H1 (cell line): ENCODE measurements at places on chromosomes 11 and 22. TPM values are rescaled to one million over a fixed set of nuclear protein-coding genes. Genes with fewer than 3 reads are reported as not detected.
A peak's percentile ranks its signal among the peaks of the same experiment; 100 is the strongest.

GRCh38 chr22:36901411-36902142 is 11.9 kb upstream of the CSF2RB start:
- 0 out of 2 replicates have a peak overlapping the region, but pooled peaks have one; percentile 6 for H3K27ac ChIP-seq
- H3K36me3 ChIP-seq = no peaks in the 10 kb centered on the region
- DNase-seq = no peak

The GAB4 gene
- 0.17 and 0.94 TPM in 2 replicates for total RNA-seq

- H3K4me1 ChIP-seq = no peaks in the 10 kb centered on the region
- H3K27me3 ChIP-seq = no peaks in the 10 kb centered on the region
- H3K27ac ChIP-seq = no peak overlapping the region
- H3K36me3 ChIP-seq = no peaks in the 10 kb centered on the region
- no peak for DNase-seq
Observed at GRCh38 chr11:79404325-79404724, 36.5 kb downstream of the TENM4 start.

DNA sequence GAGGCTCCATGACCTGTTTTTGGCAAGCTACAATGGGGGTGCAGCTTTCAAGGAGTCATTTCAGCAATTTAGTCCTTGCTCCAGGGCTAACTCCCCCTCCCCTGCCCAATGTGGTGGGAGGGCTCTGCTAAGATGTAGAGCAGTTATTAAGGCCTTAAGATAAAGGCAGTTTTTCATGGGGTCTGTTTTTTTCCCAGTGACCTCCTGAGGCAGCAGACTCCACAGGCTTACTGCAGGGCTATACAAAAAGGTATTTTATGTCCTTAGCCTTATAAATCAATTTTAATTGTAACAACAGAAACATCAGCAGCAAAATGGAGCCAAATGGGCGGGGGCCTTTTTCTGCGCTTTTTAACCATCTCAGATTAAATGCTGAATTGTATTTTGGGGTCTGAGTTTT is 192.3 kb downstream of the KIRREL3 start:
- no peaks in the 10 kb centered on the region for H3K4me1 ChIP-seq
- H3K4me3 ChIP-seq = no peak overlapping the region
- no peaks in the 10 kb centered on the region for H3K36me3 ChIP-seq
- no peak for DNase-seq
- no peak overlapping the region for H3K27ac ChIP-seq

- DNase-seq = no peak
- H3K27ac ChIP-seq = no peak overlapping the region
- no peaks in the 10 kb centered on the region for H3K27me3 ChIP-seq
- H3K4me3 ChIP-seq = no peak overlapping the region
- no peaks in the 10 kb centered on the region for H3K4me1 ChIP-seq
Observed at GRCh38 chr11:75920848-75921247, 105.8 kb downstream of the UVRAG start.

- H3K4me1 ChIP-seq = no peaks in the 10 kb centered on the region
- H3K27me3 ChIP-seq = no peaks in the 10 kb centered on the region
- no peak overlapping the region for H3K27ac ChIP-seq
- DNase-seq = no peak
- no peaks in the 10 kb centered on the region for H3K36me3 ChIP-seq
Observed at GRCh38 chr11:121018746-121019145, 5.2 kb upstream of the TBCEL start.

DNA sequence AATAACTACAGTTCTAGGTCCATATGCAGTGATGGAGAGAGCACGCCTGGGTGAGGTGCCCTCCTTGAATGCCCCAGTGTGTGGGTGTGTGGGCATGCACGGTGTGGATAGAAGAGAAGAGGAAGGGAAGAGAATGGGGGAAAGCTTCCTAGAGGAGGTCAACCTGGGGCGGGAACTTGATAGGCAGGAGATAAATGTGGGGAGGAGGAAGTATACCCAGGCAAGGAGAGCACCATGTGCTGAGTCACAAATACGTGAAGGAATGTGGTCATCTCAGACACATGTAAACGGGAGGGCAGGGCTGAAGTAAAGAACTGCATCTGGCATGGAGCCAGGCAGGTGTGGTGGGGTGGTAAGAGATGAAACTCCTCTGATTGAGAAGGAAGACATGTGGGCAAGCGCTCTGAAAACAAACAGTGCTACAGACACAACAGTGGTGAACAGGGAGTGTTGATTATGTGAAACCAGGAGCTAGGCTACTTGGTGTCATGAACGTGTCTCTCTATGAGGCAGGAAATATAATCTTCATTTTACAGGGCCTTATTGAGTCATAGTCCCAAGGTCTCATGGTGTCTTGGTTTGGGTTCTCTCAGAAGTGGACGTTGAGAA is 61.5 kb upstream of the EED start:
- no peaks in the 10 kb centered on the region for H3K27me3 ChIP-seq
- no peaks in the 10 kb centered on the region for H3K36me3 ChIP-seq
- H3K27ac ChIP-seq = no peak overlapping the region
- H3K4me3 ChIP-seq = no peak overlapping the region
- no peak for DNase-seq

The OR51G2 gene
- not detected in 2 replicates for total RNA-seq

DNA sequence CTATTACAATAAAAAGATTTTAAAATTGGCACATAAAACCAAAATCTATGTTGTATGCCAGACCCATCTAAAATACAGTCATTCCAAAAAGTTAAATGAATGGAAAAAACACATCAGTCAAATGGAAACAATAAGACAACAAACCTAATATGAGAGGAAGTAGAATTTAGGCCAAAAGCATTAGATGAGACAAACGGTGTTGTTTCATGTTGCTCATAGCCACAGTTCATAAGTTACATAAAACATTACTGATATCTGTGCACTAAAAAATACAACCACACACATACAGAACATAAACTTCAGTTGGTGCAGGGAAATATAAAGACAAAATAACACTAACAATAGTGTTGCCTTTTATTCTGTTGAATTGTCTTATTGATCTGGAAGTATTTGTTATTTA is 661.9 kb downstream of the CNTN5 start:
- H3K4me3 ChIP-seq = no peak overlapping the region
- no peak for DNase-seq
- H3K27me3 ChIP-seq = no peaks in the 10 kb centered on the region
- no peaks in the 10 kb centered on the region for H3K4me1 ChIP-seq
- no peaks in the 10 kb centered on the region for H3K36me3 ChIP-seq

The FDXACB1 gene
- 2.3 and 2.4 TPM in 2 replicates for total RNA-seq

DNA sequence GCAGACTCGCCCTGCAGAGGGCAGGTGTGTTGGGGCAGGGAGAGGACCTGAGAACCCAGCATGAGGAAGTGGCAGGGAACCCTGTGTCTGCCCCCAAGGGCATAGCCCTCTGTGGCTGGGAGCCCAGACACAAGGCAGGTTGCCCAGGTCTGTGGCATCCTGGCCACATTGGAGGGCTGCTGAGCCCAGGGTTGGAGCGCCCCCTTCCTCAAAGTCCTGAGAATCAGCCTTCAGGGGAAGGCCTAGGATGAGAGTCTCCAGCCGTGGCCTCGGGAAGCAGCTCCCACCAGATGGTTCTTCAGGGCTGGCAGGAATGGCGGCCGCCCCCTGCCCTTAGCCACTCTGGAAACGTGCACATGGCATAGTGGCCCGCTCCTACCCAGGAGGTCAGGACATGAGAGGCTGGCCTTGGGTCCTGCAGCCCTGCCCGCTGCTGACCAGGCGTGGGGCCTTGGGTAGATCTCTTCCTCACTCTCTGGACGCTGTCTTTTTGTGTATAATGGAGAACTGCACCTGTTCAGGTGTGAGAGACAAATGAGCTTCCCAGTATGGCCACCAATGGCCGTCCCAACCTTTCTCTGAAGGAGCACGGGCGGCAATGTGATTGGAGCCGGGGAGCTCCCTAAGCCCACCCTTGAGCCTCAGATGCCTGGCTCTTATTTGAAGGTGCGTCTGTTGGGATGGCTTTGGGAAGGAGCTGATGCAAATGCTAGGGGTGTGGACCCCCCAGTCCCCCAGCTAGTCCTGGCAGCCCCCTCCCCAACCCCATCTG is 4.6 kb upstream of the CDC42BPG start:
- H3K36me3 ChIP-seq = no peaks in the 10 kb centered on the region
- H3K27me3 ChIP-seq = no peaks in the 10 kb centered on the region
- DNase-seq = peak; percentile 75

The MOGAT2 gene
- total RNA-seq = not detected in 2 replicates

The TMPRSS13 gene
- 0.29 and 0.61 TPM in 2 replicates for total RNA-seq

DNA sequence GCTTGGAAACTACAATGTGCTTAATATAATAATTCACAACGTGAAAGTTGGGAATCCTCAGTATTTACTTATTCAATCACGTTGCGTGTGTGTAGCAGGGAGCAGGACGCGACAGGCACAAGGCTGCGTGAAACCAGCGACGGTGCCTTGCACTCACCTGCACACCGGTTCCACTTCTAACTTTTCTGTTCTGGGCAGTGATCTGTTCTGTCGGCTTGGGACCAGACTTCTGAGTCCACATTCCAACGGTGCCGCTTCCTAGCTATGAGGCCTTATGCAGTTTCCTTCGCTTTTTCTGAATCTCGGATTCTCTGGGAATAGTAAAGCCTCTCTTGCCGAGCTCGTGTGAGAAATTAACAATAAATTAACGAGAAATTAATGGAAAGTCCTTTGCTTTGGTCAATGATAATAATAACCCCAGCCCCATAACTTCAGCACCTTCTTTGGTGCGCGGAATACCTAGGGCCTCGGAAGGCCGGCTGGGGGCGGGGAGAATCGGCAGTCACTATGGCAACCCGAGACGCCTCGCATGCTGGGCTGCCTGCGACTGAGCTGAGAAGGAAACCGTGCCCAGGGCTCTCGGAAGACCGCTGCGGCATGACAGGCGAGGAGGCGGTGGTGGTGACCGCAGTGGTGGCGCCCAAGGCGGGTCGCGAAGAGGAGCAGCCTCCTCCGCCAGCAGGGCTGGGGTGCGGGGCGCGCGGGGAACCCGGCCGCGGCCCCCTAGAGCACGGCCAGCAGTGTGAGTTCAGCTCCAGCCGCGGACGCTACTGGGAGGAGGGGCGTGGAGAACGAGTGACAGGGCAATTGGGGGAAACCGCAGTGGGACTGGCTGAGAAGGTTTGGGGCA is at the start of gene C11orf97:
Gene C11orf97, plus strand, starts transcription at position 530 of the 850 bp plus-strand sequence. Its CDS starts 68 bp downstream, at position 598.
- no peak within 1 kb of the TSS for H3K27ac ChIP-seq
- peak; percentile 25 for DNase-seq
- H3K4me3 ChIP-seq = peak within 1 kb of the TSS; percentile 60
- H3K4me1 ChIP-seq = no peaks in the 10 kb centered on the region
- no peaks in the 10 kb centered on the region for H3K36me3 ChIP-seq

DNA sequence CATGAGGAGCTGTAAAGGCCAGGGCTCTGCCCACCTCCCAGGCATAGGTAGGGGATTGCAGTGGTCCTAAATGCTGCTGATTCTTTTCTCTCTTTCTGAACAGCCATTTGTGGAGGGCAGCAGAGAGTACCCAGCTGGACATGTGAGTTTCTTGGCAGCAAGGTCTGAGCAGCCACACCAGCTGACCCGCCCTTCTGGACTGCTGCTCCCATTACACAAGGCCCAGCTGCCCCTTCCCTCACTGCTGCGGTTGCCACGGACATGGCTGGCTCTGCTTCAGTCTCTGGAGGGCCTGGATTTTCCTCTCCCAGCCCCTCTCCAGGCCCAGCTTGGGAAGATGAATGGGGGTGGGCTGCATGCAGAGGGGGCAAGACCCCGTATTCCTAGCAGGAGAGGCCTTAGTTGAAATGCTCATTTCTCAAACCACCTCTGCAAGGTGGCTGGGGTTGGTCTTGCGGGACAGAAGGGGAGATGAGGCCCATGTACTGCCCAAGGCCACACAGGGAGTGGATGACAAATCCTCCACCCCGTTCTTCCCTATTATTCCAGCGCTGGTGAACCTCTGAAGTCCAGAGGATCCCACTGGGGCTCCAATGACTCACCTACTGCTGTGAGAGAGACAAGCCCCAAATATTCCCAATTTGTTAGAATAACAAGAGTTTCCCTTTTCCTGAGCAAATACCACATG is 4.6 kb downstream of the LGALS12 start:
- no peak overlapping the region for H3K27ac ChIP-seq
- no peaks in the 10 kb centered on the region for H3K27me3 ChIP-seq
- peaks cover 16% of the 10 kb centered on the region for H3K4me1 ChIP-seq
- H3K4me3 ChIP-seq = no peak overlapping the region
- no peak for DNase-seq
- no peaks in the 10 kb centered on the region for H3K36me3 ChIP-seq

- H3K27ac ChIP-seq = no peak overlapping the region
- H3K36me3 ChIP-seq = no peaks in the 10 kb centered on the region
Observed at GRCh38 chr11:114622858-114623257, 27.3 kb upstream of the NXPE4 start.

DNA sequence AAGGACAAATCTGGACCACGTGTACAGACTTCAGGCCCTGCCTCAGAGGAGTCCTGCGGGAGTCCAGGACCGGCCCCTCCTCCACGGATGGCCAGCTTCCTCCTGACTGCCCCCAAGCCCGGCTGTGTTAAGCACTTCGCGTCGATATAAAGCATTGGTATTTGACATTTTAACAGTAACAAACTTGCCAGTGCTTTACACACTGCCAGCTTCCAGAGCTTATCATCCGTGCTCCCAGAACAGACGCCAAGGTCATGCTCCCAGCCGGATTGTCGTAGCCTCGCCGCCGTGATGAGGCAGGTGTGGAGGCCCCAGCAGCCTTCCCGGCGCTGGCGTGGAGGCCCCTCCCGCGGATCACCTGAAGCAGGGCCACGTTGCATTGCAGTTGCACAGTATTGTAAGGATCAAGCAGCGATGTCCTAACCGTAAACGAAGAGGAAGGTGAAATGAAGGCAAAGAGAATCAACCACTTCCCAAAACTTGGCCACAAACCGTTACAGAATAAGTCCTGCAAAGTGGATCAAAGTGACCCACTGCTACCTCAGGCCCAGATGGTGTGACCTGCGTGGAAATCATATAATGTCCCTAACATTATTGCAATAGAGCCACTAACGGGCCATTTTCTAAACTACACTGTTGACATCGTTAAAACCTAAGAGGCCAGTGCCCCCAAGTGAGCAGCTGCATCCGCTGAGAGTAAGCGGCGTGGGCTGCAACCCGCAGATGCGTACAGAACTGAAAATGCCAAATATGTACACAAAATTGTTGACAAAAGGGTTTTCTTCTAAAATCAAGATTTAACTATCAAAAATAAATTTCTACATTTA is 51.6 kb downstream of the CERK start:
- peaks cover 21% of the 10 kb centered on the region for H3K36me3 ChIP-seq
- no peak for DNase-seq
- no peaks in the 10 kb centered on the region for H3K27me3 ChIP-seq
- H3K4me1 ChIP-seq = no peaks in the 10 kb centered on the region
- H3K27ac ChIP-seq = no peak overlapping the region
- H3K4me3 ChIP-seq = no peak overlapping the region

The CABP4 gene
- total RNA-seq = not detected in 2 replicates

The CCDC89 gene
- not detected in 2 replicates for total RNA-seq

The CCDC73 gene
- total RNA-seq = not detected in 2 replicates

The HNRNPUL2 gene
- 44.3 and 46.4 TPM in 2 replicates for total RNA-seq

DNA sequence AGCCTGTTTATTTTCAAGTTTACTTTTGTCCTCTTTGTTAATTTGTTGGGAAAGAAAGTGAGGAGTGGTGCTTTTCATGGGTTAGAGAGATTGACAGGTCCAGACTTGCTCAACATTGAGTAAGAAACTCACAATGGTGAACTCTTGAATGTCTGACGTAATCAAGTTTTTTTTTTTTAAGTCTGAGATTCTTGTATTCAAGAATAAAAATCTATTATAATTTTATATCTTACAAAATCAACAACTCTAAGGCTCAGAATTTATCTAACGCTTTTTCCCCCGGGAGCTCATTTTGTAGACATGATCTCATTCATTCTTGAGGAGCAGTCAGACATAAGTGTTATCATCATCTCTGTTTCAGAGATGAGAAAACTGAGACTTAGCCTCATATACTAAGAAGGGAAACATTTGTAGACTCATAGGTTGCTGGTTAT is 39.1 kb upstream of the SPTBN2 start:
- H3K27me3 ChIP-seq = no peaks in the 10 kb centered on the region
- no peak overlapping the region for H3K4me3 ChIP-seq
- DNase-seq = no peak
